Mammary epithelial cell (primary cell): ENCODE measurements at places on chromosomes 13 and 19. TPM values are rescaled to one million over a fixed set of nuclear protein-coding genes. Genes with fewer than 3 reads are reported as not detected.

ATXN8OS gene
- polyA plus RNA-seq = not detected

DNA sequence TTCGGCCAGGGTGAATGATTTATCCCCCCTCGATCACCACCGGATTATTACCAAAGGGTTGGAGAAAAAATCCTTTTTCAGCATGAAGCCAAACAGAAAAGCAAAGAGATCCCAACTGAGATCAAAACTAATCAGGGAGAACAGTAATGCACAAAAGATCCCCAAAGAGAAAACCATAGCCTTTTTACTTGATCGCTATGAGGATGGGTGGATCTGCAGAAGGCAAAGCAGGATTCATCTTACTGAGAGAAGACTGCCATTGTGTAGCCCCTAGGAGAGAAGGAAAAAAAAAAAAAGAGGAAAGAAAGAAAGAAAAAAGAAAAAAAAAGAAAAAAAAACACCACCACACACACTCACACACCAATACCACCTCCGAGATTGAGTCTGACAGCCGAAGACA is at the start of gene FGF14:
FGF14 (minus strand) TSS at position 283 of the 400 bp plus-strand sequence.
- DNase-seq = no peak

GRCh38 chr19:17180997-17181702 is 34.0 kb upstream of the USE1 start:
- no peak for DNase-seq

LPAR2 gene
- polyA plus RNA-seq = 18.6 TPM

TGFBR3L gene
- polyA plus RNA-seq = 0.23 TPM
